ENCODE measurements at places on chromosomes 11 and 22. TPM values are rescaled to one million over a fixed set of nuclear protein-coding genes. Genes with fewer than 3 reads are reported as not detected.

GRCh38 chr11:94217705-94218104 lies 86.7 kb upstream of the IZUMO1R start:
- DNase-seq = no peak
- H3K4me1 ChIP-seq = no peaks in the 10 kb centered on the region
- H3K4me3 ChIP-seq = no peak overlapping the region
- no peak overlapping the region for H3K27ac ChIP-seq

DNA sequence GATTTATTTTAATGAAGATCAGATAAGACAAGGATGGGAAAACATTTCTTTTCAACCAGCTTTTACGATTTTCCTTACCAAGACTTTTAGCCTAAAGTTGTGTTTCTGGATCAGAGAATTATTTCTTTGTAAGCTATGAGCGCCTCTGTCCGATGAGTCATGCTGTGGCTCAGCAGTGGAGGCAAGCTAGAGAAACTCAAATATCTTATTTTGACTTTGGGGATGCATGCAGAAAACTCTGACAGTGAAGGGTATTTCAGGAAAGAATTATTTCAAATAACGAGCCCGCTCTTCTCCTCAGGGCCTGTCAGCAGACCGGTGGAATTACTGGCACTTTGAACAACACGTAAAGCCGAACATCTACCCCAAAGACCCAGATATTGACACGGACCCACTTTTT lies 77.9 kb upstream of the OR5AK2 start:
- no peak overlapping the region for H3K27ac ChIP-seq
- H3K36me3 ChIP-seq = no peaks in the 10 kb centered on the region
- no peak overlapping the region for H3K4me3 ChIP-seq
- DNase-seq = no peak

The MYO7A gene
- 29.2 TPM for total RNA-seq

DNA sequence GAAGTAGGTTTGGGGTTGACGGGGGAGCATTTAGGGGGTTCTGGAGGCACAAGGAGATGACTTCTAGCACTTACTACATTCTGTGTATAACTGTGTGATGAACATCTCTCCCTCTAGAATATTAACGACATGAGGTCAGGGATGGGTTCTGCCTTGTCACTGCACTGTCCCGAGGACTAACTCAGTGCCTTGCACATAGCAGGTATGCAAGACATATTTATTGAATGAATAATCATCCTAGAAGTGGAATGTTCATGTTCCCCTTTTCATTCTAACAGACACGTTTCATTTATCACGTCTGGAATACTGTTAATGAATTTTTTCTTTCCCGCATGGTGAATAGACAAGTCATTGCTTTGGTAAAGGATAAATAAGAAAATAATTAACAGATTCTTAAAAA lies 12.6 kb downstream of the SYT13 start:
- H3K36me3 ChIP-seq = no peaks in the 10 kb centered on the region
- no peaks in the 10 kb centered on the region for H3K4me1 ChIP-seq
- no peak for DNase-seq
- peaks cover 5% of the 10 kb centered on the region for H3K27me3 ChIP-seq
- H3K27ac ChIP-seq = no peak overlapping the region
- no peak overlapping the region for H3K4me3 ChIP-seq

DNA sequence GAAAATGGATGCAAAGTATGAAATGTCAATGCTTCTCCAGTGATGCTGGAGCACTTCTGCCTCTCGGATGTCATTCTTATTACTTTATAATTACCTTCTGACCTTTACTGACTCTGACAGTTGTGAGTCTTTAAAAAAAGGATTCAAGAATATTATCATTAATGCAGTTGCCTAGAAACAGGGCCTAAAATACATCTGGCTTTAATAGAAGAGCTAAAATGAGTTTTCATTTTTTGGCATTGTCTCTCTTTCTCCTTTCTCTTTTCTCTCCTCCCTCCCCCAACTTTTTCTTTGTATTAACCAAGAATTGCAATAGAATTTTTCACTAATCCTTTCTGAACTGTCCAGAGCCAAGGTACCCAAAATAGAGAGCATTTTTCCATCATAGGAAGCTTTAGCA lies 45.9 kb downstream of the FDX1 start:
- no peaks in the 10 kb centered on the region for H3K27me3 ChIP-seq
- H3K4me3 ChIP-seq = no peak overlapping the region
- no peaks in the 10 kb centered on the region for H3K36me3 ChIP-seq

GRCh38 chr11:107562647-107563208 lies 2.8 kb downstream of the ALKBH8 start:
- peaks cover 26% of the 10 kb centered on the region for H3K36me3 ChIP-seq
- peaks cover 26% of the 10 kb centered on the region for H3K4me1 ChIP-seq
- H3K27me3 ChIP-seq = no peaks in the 10 kb centered on the region

- H3K27me3 ChIP-seq = no peaks in the 10 kb centered on the region
- no peaks in the 10 kb centered on the region for H3K36me3 ChIP-seq
- H3K4me3 ChIP-seq = no peak overlapping the region
- H3K4me1 ChIP-seq = peaks cover 23% of the 10 kb centered on the region
- peak; percentile 83 for DNase-seq
These were observed 3.7 kb downstream of the CATSPER1 start for GRCh38 chr11:66022401-66023185.

The CTSF gene
- 79.1 TPM for total RNA-seq

DNA sequence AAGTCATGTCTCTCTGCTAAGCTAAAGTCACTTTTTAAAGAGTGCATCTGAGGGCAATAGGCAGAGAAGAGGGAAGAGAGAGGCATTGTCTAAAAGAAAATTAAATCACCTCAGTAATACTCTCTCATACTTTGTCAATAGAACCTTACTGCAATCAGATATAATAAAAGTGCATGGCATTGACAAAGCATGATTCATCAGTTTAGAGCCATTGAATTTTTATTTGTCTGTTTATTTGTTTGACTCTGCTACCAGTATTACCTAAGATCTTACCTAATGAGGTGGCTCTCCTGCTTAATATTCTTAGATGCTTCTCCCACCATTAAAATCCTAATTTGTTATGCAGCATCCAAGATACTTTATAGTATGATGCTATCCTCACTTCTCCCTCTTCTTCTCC lies 209.0 kb downstream of the PGR start:
- H3K27me3 ChIP-seq = no peaks in the 10 kb centered on the region
- peaks cover 17% of the 10 kb centered on the region for H3K4me1 ChIP-seq
- DNase-seq = no peak
- no peaks in the 10 kb centered on the region for H3K36me3 ChIP-seq
- no peak overlapping the region for H3K4me3 ChIP-seq
- H3K27ac ChIP-seq = no peak overlapping the region

The FAM180B gene
- total RNA-seq = not detected

The SMC1B gene
- not detected for total RNA-seq

- H3K27ac ChIP-seq = no peak overlapping the region
- no peak overlapping the region for H3K4me3 ChIP-seq
- no peaks in the 10 kb centered on the region for H3K36me3 ChIP-seq
- no peaks in the 10 kb centered on the region for H3K27me3 ChIP-seq
These were observed 552.8 kb upstream of the CHORDC1 start for GRCh38 chr11:90775567-90776165.

DNA sequence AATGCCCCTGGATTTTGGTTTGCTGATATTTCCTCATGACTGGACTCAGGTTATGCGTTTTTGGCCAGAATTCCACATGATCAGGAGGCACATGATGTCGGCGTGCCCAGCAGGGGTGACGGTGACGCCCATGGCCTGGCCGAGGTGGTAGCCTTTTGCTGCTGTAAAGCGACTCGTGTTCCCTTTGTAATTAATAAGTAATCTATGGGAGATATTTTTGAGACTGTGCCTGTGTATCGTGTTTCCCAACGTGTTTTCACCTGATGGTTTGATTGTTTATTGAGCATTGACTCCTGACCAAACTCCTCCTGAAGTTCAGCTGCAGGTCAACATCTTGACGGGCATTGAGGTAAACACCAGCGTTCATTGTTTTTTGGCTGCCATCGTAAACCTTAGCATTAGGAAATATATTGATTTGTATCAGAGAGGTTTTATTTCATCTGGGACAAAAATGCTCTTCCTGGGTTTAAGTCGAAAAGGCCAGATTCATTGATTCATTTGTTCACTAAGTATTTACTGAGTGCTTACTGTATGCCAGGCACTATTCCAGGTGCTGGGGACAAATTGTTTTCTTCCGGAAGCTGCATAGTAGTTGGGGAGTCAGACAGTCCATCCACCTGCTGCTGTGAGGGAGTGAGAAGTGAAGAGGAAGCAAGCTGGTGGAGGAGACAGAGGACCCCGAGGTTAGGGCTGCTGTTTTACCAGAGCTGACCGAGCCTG lies 23.6 kb downstream of the DCPS start:
- H3K4me1 ChIP-seq = no peaks in the 10 kb centered on the region
- DNase-seq = no peak
- no peak overlapping the region for H3K4me3 ChIP-seq
- H3K27me3 ChIP-seq = no peaks in the 10 kb centered on the region

The CNTF gene
- total RNA-seq = not detected

DNA sequence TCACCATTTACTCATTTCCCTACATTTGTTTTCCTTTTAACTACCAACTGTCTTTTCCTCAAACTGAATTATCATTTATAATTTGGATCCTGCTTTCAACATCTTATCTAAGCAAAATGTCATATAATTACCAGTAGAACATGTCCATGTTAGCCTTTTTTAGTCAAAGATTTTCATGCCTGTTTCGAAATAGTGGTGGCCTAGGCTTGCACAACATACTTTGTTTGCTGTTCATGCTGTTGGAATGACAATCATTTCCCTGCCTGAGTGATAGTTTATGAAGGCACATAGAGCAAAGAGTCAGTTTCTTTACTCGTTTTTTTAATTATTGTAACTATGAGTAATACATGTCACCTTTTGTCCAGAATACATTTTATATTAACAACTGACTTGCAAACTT lies 144.3 kb upstream of the ANO3 start:
- H3K36me3 ChIP-seq = no peaks in the 10 kb centered on the region
- H3K4me1 ChIP-seq = no peaks in the 10 kb centered on the region
- no peak for DNase-seq
- no peak overlapping the region for H3K27ac ChIP-seq
- H3K27me3 ChIP-seq = no peaks in the 10 kb centered on the region

DNA sequence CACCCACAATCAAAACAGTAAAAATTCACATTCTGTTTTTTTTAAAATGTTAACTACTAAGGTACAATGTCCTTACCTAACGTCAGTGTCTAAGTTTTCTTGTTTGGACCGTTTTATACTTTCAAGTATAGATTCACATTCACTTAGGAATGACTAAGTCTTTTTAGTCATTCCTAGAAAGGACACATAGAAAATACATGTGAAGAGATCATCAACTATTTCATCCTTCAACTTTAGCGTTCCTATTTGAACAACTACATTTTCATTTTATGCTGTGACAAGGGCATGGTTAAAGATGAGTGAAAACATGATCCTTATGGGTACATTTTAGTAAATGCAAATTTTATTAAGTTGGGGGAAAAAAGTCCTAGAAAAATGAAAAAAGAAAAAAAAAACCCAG lies 62.8 kb downstream of the DDX10 start:
- peaks cover 21% of the 10 kb centered on the region for H3K36me3 ChIP-seq
- no peak overlapping the region for H3K27ac ChIP-seq
- H3K4me1 ChIP-seq = no peaks in the 10 kb centered on the region
- no peak overlapping the region for H3K4me3 ChIP-seq
- no peak for DNase-seq
- H3K27me3 ChIP-seq = no peaks in the 10 kb centered on the region

The ARRB1 gene
- total RNA-seq = 76.5 TPM

The ADSL gene
- 17.0 TPM for total RNA-seq

DNA sequence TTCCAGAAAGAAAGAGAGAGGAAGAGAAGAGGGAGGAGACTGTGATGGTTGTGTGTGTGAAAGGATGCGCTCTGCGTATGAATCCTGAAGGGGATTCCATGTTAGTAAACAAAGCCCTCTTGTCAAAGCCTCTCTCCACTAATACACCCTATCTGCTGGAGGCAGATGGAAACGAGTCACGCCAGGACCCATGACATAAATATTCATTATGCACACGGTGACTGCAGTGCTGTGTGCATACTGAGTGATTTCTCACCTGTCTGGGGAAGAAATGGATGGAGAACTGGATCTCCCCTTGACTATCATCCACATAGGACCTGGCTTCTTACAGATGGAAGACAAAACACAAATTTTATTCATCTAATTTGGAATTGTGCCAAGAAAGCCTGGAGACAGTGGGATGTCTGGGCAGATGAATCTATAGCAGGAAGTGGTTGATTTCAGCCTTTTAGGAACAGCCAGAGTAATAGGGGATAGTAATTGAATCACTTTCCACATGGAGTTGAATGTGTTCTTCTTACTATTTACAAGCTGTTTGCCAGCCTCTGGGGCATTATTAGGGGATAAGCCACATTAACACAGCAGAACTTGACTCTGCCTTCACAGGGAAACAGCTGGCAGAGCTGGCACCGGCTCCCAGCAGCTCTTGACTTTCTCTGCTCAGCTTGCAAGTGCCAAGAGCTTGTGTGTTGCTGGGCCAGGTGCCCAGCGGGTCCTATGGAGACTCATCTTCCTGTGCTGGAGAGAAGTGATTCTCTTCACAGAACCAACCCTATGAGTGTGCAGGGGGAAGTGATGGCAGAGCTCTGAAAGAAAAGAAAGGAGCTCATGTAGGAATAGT lies 9.0 kb downstream of the MTNR1B start:
- no peaks in the 10 kb centered on the region for H3K27me3 ChIP-seq
- H3K36me3 ChIP-seq = no peaks in the 10 kb centered on the region
- DNase-seq = peak; percentile 67
- H3K4me3 ChIP-seq = no peak overlapping the region
- H3K4me1 ChIP-seq = no peaks in the 10 kb centered on the region

The MDK gene
- total RNA-seq = 21.0 TPM

DNA sequence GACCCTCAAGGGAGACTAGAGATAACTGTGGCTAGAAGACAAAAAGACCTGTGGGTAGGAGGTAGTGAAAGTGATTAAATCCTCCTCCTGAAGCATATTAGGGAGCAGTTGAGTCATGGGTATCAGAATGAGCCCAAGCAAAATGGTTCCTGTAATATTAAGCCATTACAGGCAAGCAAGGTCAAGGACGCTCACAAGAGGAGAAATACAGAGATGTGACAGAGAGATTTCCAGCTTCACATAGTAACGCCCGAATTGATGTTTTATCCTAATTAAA lies 77.7 kb downstream of the FAM76B start:
- no peak overlapping the region for H3K27ac ChIP-seq
- no peak overlapping the region for H3K4me3 ChIP-seq
- H3K36me3 ChIP-seq = no peaks in the 10 kb centered on the region
- no peaks in the 10 kb centered on the region for H3K4me1 ChIP-seq
- no peak for DNase-seq
- no peaks in the 10 kb centered on the region for H3K27me3 ChIP-seq

All from stomach (tissue), 19 donors.